ENCODE measurements at places on chromosomes 2 and 18. TPM values are rescaled to one million over a fixed set of nuclear protein-coding genes. Genes with fewer than 3 reads are reported as not detected.

The ZNF804A gene
- total RNA-seq: 0.09 TPM

The ALK gene
- total RNA-seq: not detected

The PXDN gene
- total RNA-seq: not detected

The GTF3C2 gene
- total RNA-seq: 83.8 TPM

- H3K4me3 ChIP-seq: no peak overlapping the region
- no peak for DNase-seq
- no peaks in the 10 kb centered on the region for H3K4me1 ChIP-seq
- H3K27me3 ChIP-seq: peaks cover 93% of the 10 kb centered on the region
- H3K36me3 ChIP-seq: no peaks in the 10 kb centered on the region
Observed at GRCh38 chr18:37507239-37507638, 58.4 kb downstream of the CELF4 start.

DNA sequence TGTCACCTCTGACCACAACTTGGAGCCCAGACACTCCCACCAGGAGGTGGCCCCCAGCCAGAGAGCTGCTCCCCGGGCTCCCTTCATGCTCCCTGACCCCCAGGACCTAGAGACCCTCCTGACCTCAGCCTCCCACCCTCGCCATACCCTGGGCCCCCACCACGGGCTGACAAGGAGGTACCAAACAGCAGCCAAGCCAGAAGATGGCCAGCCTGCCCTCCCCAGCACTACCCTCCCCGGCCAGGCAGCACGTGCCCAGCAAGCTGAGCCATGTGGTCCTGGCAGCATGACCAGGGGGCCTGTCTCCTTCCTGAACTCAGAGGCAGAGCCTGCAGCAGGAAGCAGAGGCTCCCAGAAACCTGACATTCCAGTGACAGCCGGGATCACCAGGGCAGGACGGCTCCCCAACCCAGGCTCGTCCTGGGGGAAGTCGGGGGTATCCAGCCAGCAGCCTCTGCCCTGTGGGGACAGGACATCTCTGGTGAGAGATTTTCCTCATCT, 69.4 kb upstream of the GPC1 start:
- no peaks in the 10 kb centered on the region for H3K27me3 ChIP-seq
- no peaks in the 10 kb centered on the region for H3K36me3 ChIP-seq
- no peak overlapping the region for H3K27ac ChIP-seq
- no peak for DNase-seq
- H3K4me3 ChIP-seq: no peak overlapping the region
- H3K4me1 ChIP-seq: peaks cover 30% of the 10 kb centered on the region

GRCh38 chr2:50875561-50875960, 156.4 kb downstream of the NRXN1 start:
- no peaks in the 10 kb centered on the region for H3K4me1 ChIP-seq
- H3K27ac ChIP-seq: no peak overlapping the region
- DNase-seq: no peak
- H3K36me3 ChIP-seq: no peaks in the 10 kb centered on the region
- no peak overlapping the region for H3K4me3 ChIP-seq

GRCh38 chr2:235776531-235776930, 282.7 kb downstream of the AGAP1 start:
- H3K27me3 ChIP-seq: no peaks in the 10 kb centered on the region
- H3K27ac ChIP-seq: no peak overlapping the region
- no peak for DNase-seq
- peaks cover 27% of the 10 kb centered on the region for H3K36me3 ChIP-seq

- no peaks in the 10 kb centered on the region for H3K36me3 ChIP-seq
- no peak overlapping the region for H3K4me3 ChIP-seq
- DNase-seq: no peak
- no peaks in the 10 kb centered on the region for H3K27me3 ChIP-seq
- peaks cover 39% of the 10 kb centered on the region for H3K4me1 ChIP-seq
Observed at GRCh38 chr18:45728336-45729010, 4.5 kb downstream of the SLC14A1 start.

- DNase-seq: no peak
- peak overlapping the region; percentile 51 for H3K4me3 ChIP-seq
- H3K27ac ChIP-seq: peak overlapping the region; percentile 80
- no peaks in the 10 kb centered on the region for H3K36me3 ChIP-seq
- H3K4me1 ChIP-seq: peaks cover 24% of the 10 kb centered on the region
Observed at GRCh38 chr2:85585781-85586105, 1.5 kb downstream of the VAMP5 start.

DNA sequence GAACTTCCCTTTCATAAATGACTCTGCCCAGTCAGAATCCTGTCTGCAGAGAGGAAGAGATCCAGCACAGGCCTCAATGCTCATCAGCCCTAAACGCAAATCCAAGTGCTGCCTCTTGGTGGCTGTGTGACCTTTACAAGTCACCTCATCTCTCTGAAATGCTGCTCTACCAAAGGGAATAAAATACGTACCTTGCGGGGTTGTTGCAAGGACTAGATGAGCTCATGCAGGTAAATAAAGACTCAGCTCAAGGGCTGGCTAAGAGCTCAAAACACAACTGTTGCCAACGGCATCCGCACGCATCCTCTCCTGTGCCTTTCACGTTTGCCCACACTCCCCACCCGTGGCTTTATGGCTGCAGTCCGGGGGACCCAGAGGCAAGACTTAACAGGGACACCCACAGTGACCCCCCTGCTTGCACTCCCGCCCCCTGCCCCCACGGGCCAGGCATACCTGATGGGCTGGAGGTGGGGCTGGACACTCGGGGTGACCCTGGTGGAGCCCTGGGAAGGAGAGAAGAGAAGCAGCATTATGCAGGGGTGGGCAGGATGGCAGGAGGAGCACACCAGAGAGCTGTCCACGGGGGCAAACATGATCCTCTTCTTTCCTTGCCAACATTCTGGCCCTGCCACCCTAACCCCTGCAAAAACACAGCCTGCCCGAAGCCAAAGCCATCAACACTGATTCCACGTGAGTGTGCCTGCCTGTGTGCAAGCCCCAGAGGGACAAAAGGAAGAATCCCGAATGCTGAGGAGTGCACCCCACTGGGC, 102.6 kb downstream of the TNS1 start:
- no peaks in the 10 kb centered on the region for H3K36me3 ChIP-seq
- no peaks in the 10 kb centered on the region for H3K4me1 ChIP-seq
- DNase-seq: no peak
- peaks cover 68% of the 10 kb centered on the region for H3K27me3 ChIP-seq
- H3K4me3 ChIP-seq: no peak overlapping the region

GRCh38 chr2:62410015-62410453, 96.0 kb downstream of the TMEM17 start:
- no peak overlapping the region for H3K4me3 ChIP-seq
- H3K27ac ChIP-seq: no peak overlapping the region
- DNase-seq: no peak
- H3K4me1 ChIP-seq: peaks cover 36% of the 10 kb centered on the region
- no peaks in the 10 kb centered on the region for H3K27me3 ChIP-seq
- no peaks in the 10 kb centered on the region for H3K36me3 ChIP-seq

- no peak for DNase-seq
- no peaks in the 10 kb centered on the region for H3K36me3 ChIP-seq
- no peak overlapping the region for H3K27ac ChIP-seq
Observed at GRCh38 chr2:54820558-54820957, 97.1 kb downstream of the EML6 start.
